ENCODE measurements at places on chromosomes 16 and 17.

- no peak for DNase-seq
Measured at GRCh38 chr16:13426269-13426668, 493.7 kb upstream of the ERCC4 start.

GRCh38 chr17:74865504-74866197 lies 6.0 kb upstream of the GRIN2C start:
- DNase-seq: no peak

DNA sequence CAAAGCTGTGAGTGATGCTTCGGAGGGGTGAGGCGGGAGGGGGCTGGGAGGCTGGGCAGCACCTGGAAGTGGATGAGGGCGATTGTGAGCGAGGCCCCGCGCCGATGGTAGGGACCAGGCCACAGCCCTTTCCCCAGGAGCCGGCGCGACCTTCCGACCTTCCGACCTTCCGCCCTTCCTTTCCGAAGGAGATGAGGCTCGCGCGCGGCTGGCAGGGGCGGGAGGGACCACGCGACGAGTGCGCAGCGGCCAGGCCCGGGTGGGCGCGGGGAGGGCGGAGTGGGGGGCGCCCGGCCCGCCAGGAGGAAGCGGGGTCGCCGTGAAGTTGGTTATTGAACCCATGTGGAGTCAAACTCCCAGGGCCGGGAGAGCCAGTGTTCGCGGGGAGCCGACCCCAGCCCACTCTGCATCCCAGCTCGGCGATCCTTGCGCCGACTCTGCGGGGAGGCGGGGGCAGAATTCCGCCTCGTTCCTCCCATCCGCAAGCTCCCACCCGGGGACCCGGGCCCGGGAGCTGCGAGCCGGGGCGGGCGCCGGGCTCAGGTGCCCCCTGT lies 56.6 kb downstream of the RAP1GAP2 start:
- no peak for DNase-seq

DNA sequence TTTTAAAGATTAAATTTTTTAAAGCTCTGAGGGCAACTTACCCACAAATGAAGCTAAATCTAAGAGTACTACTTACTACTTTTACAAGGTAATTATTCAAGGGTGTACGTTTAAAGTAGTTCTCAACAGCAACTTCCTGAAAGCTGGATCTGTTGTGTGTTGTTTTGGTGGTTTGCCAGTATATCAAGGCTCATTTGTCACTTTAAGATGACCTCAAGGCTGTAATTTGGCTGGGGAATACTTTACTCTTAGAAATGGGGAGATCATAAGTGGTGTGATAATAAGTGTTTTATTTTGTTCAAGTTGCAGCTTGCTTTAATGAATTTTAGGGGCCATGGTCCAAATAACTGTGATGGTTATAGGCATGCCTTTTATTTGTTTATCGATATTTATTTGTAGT lies 30.4 kb downstream of the AP2B1 start:
- no peak for DNase-seq

DNA sequence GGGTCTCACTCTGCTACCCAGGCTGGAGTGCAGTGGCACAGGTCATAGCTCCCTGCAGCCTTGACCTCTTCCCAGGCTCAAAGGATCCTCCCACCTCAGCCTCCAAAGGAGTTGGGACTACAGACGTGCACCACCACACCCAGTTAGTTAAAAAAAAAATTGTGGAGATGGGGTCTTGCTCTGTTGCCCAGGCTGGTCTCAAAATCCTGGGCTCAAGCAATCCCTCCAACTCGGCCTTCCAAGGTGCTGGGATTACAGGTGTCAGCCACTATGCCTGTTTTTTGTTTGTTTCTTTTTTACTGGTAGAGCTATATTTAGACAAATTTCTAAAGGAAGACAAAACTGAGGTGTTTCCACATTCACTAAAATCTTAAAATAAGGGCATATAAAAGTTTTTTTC lies 1.7 kb downstream of the CMTR2 start:
- no peak for DNase-seq

DNA sequence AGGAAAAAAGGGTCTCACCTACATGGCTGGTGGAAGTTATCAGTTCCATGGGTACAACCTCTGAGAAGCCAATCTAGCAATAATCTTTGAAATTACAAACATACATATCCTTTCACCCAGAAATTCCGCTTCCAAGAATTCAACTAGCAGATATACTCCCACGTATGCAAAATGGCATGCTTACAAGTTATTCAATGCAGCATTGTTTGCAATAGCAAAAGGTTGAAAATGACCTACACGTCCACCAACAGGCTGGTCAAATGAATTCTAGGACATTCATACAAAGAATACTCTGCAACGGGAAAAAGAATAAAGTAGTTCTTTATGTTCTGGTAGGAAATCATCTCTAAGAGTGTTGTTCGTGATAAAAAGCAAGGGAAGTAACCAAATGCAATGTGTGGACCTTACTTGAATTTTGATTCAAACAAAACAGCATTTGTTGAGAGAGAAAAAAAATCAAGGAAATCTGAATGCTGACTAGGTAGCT lies 63.7 kb upstream of the NLK start:
- peak; percentile 68 for DNase-seq

- no peak for DNase-seq
Measured at GRCh38 chr17:78130090-78130436, 508 bp upstream of the TMC8 start.

DNA sequence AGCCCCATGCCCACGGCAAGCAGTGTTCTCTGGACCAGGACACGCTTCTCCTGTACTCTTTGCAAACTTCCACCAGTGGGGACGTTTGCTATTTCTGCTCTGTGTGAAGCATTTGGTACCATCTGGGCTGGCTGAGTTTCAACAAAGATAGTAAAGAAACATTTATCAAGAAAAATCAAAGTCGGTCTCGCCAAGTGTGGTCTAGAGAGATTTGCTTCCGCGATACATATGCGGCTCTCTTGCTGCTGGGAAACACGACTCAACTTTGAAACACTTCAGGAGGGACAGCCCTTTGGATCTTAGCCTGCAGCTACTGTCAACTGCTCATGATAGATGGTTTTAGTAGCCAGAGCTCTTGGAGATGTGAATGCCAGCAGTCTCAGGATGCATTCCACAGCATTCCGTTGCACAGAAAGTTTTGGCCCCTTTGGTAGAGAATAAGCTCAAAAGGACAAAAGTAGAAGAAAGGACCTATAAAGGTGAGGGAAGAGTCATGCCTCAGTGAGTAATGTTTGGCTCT lies 168.2 kb upstream of the CACNG3 start:
- DNase-seq: no peak

GRCh38 chr17:76688165-76688622 lies 22.6 kb downstream of the MXRA7 start:
- no peak for DNase-seq

DNA sequence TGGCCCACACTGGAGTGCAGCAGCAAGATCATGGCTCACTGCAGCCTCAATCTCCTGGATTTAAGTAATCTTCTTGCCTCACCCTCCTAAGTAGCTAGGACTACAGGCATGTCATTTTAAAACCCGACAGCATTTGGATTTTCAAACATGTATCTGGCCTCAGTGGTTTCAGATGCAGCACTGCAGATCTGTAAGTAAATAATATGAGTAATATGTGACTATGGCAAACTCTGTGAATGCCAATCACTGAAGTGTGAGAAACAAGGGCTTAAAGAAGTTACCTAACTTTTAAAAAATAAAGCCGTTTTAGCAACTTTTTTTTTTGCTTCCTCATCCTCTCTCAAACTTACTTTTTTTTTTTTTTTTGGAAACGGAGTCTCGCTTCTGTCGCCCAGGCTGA lies 11.9 kb downstream of the CEP20 start:
- DNase-seq: no peak

GRCh38 chr17:82458885-82459424 lies 414 bp downstream of the NARF start:
- peak; percentile 22 for DNase-seq

- no peak for DNase-seq
Measured at GRCh38 chr16:1906055-1906845, 12.0 kb downstream of the HS3ST6 start.

DNA sequence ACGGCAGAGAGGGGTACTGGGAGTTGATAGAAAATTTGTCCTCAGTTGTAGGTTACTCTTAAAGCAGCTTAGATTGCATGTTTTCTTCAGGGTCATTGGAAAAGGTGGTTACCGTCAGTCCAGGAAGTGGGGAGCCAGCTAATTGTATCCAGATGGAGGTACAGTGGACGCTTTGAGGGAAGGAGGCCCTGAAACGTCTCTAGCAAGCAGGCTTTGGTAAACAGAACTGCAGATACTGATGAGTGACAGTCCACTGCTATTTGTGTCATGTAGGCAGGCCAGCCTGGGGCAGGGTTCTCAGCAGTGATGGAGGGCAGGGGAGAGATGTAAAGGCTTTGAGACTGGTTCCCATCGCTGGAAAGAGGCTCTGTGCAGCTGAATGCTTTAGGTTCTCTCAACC lies 30.2 kb upstream of the ST6GALNAC1 start:
- DNase-seq: no peak

DNA sequence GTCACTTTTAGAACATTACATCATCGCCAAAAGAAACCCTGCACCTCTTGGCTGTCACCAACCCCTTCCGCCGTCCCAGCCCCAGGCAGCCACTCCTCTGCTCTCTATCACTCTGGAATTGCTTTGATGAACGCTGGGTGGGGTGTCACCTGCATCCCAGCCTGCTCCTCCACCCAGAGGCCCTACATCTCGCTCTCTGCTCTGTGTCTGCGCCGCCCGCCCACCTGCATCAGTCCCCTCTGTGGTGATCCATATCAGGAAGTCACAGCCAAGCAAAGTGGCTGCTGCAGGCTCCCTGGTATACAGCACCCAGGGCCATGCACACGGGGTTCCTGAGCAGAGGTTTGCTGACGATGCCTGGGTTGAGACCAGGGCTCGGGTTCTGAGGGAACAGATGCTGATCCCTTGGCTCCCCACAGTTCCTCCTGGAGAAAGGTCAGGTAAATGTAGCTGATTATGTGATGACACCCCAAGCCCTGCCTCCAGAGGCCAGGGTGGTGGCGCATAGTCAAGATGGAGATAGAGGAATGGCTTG lies 30.8 kb downstream of the MPRIP start:
- no peak for DNase-seq

Data from cardiac fibroblast (primary cell).